Activated CD8-positive, alpha-beta T cell treated with anti-CD3 and anti-CD28 coated beads, Interleukin-2, amount 10 ng/mL, durations not matched to agents 7 days and 5 days (primary cell): ENCODE measurements at places on chromosomes 13 and 19.

GRCh38 chr19:47035127-47036096 lies 13.0 kb downstream of the TMEM160 start:
- H3K4me1 ChIP-seq: peaks cover 21% of the 10 kb centered on the region
- H3K4me3 ChIP-seq: peak overlapping the region; percentile 87
- H3K27me3 ChIP-seq: peaks cover 16% of the 10 kb centered on the region
- peak overlapping the region; percentile 80 for H3K27ac ChIP-seq

DNA sequence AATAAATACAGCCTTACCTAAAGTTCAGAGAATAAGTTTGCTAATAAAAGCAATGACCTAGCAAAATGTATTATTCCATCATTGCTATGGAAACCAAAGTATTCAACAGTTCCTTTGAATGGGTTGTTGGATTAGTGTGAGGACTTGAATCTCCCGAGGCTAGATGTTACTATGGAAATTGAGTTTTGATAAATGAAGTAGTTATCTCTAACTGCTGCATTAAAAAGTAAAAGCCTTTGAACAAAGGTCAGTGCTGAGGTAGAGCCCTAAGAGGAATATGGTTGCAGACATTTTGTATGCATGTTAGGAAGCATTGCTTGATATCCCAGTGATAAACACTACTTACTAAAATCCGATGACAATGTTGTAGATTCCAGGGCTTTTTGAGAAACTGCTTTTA lies 6.2 kb downstream of the KLF5 start:
- H3K27ac ChIP-seq: no peak overlapping the region
- DNase-seq: no peak
- no peak overlapping the region for H3K4me3 ChIP-seq

GRCh38 chr19:11130824-11131455 lies 24.6 kb downstream of the SPC24 start:
- H3K27ac ChIP-seq: peak overlapping the region; percentile 70
- peaks cover 2% of the 10 kb centered on the region for H3K4me1 ChIP-seq
- no peaks in the 10 kb centered on the region for H3K27me3 ChIP-seq
- DNase-seq: peak; percentile 74
- peaks cover 57% of the 10 kb centered on the region for H3K36me3 ChIP-seq
- H3K4me3 ChIP-seq: no peak overlapping the region

GRCh38 chr19:29540114-29540513 lies 14.3 kb downstream of the VSTM2B start:
- H3K4me3 ChIP-seq: no peak overlapping the region
- H3K4me1 ChIP-seq: no peaks in the 10 kb centered on the region
- H3K27ac ChIP-seq: no peak overlapping the region
- H3K27me3 ChIP-seq: no peaks in the 10 kb centered on the region
- H3K36me3 ChIP-seq: no peaks in the 10 kb centered on the region
- DNase-seq: no peak

DNA sequence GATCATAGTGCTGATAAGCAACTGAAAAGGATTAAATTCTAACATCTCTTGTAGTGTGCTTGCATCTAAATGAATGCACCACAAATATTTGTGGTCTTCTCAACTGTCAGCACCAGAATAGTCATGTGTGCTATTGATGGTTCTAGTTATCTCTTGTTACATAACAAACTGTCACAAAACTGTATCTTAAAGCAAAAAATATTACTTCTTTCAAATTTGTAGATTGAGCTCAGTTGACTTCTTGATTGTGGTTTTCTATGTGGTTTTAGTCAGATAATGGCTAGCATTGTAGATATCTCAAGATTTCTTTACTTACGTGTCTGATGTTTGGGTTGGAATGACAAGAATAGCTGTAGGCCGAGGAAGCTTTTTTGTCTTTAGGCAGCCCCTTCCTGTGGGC lies 431.3 kb downstream of the SLITRK6 start:
- no peaks in the 10 kb centered on the region for H3K4me1 ChIP-seq
- H3K36me3 ChIP-seq: no peaks in the 10 kb centered on the region
- H3K27me3 ChIP-seq: no peaks in the 10 kb centered on the region
- DNase-seq: no peak
- no peak overlapping the region for H3K4me3 ChIP-seq
- H3K27ac ChIP-seq: no peak overlapping the region

GRCh38 chr13:68099631-68100030 lies 869.5 kb upstream of the PCDH9 start:
- H3K27me3 ChIP-seq: no peaks in the 10 kb centered on the region
- no peaks in the 10 kb centered on the region for H3K4me1 ChIP-seq
- no peak overlapping the region for H3K27ac ChIP-seq
- H3K4me3 ChIP-seq: no peak overlapping the region
